ENCODE measurements at places on chromosomes 6 and 20. TPM values are rescaled to one million over a fixed set of nuclear protein-coding genes. Genes with fewer than 3 reads are reported as not detected.

ASIP gene
- polyA plus RNA-seq = 0.70 TPM

UNC5CL gene
- 8.4 TPM for polyA plus RNA-seq

WFDC5 gene
- polyA plus RNA-seq = not detected

PGBD1 gene
- 13.4 TPM for polyA plus RNA-seq

PRSS16 gene
- 0.28 TPM for polyA plus RNA-seq

TMEM151B gene
- 0.88 TPM for polyA plus RNA-seq

TP53TG5 gene
- 2.0 TPM for polyA plus RNA-seq

LTA gene
- polyA plus RNA-seq = 0.40 TPM

HCRTR2 gene
- 0.35 TPM for polyA plus RNA-seq

DEFB132 gene
- 0.07 TPM for polyA plus RNA-seq

ROMO1 gene
- polyA plus RNA-seq = 48.5 TPM

KCNK5 gene
- polyA plus RNA-seq = 9.6 TPM

RSPO3 gene
- polyA plus RNA-seq = 26.7 TPM

ADTRP gene
- 1.2 TPM for polyA plus RNA-seq

ZBP1 gene
- not detected for polyA plus RNA-seq

IRF4 gene
- 0.18 TPM for polyA plus RNA-seq

UBE2C gene
- polyA plus RNA-seq = 84.4 TPM

CNKSR3 gene
- 58.4 TPM for polyA plus RNA-seq

RWDD1 gene
- 82.8 TPM for polyA plus RNA-seq

SIRPB2 gene
- polyA plus RNA-seq = 0.88 TPM

SYNGAP1 gene
- 40.9 TPM for polyA plus RNA-seq

Data from left kidney (tissue), 8 donors.